Activated naive CD4-positive, alpha-beta T cell (primary cell): ENCODE measurements at places on chromosomes 1 and 21.
A peak's percentile ranks its signal among the peaks of the same experiment; 100 is the strongest.

DNA sequence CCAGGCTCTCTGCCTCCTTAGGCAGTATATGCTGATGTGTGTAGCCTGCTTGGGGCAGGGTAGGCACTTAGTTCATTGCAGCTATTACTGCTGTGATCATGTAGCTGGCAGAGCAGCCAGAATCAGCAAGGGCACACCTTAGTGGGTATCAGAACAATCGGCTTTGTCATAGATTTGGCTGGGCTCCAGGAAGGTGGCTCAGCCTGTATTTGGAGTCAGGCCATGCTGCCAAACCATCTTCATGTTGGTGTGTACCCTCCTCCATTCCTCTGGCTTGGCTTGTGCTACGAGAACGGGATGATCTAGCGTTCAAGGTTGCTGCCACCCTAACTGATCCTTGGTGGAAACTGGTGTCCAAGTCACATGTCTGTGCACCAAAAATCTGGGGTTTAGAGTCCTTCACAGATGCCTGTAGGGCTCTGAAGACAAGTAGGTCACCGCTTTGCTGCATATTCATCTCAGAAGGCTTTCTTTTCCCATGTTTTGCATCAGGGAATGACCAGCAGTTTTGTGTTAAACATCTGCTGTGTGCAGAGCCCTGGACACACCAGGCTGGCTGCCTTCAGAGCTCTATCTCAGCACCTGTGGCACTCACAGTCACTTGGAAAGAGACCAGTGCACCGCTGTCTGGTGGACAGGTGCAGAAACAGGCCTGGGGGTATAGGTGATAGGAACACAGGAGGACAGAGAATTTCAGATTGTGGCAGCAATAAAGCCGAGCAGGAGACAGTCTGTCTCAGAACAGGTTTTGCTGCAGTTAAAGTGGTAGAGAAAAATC is 23.7 kb downstream of the VANGL1 start:
- DNase-seq, result no peak

DNA sequence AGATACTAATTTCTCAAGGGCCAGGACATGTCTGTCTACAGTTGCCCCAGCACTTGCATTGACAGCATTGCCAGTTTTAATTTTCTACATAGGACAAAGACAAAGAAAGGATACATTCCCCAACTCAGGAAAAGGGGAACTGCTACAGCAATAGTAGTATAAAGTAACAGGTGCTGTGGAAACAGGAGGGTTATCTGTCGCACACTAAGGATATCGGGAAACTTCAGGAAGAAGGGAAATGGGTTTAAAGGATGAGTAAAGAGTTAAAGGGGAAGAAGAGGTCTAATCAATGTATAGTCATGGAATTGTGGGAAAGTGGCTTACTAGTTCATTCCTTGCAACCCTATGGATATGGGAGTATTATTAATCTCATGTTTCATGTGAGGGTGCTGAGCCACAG is 16.2 kb downstream of the SYNC start:
- no peak for DNase-seq

GRCh38 chr21:46286648-46287002 is 483 bp downstream of the YBEY start:
- no peak for DNase-seq

DNA sequence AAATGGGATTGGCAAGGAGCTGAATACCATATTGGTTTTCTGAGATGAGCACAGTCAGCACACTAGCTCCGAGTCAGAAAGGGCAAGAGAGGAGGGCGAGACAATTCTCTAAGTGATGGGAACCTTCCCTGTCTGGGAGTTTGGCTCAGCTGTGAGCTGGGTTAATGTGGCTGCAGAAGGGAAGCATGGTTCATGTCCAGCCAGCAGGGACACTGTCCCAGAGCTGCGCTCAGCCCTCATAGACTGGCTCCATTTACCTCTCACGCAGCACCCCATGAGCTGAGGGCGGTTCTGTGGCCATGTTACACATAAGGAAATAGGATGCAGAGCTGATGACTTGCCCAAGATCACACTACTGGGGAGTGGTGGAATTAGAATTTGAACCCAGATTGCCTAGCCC is 15.7 kb upstream of the CPT2 start:
- DNase-seq, result no peak

DNA sequence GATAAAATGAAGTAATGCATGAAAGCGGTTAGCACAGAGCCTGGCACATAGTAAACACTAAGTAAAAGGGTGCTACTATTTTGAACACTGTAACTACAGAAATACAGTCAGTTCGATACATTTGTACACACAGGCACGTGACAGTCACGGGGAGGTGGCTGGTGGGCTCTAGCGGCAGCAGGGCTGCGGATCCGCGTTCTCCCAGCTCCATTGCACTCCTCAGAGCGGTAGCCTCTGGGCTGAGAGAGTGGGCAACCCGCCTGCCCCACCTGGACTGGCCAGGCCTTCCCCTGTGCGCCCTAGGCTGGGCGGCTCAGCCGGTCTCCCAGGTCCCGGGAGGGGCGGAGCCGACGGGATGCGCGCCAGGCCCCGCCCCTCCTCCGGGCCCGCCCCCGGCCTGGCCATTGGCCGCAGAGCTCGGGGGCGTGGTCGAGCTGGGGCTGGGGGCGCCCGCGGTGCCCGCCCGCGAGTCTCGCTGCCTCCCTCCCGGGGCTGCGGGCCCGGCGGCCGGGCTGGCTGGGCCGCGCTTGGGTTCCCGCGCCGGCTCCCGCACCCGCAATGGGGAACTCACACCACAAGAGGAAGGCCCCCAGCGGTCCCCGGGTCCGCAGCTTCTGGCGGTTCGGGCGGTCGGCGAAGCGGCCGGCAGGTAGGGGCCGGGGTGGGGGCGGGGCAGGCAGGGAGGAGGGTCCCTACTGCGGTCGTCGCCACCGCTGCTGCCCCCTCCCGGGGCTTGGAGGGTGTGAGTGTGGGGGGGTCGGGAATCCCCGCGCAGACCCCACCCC is 51.2 kb upstream of the SYNC start:
- DNase-seq, result peak; percentile 18

GRCh38 chr1:21659099-21659923 is 9.8 kb downstream of the RAP1GAP start:
- peak; percentile 58 for DNase-seq

- no peak for DNase-seq
Observed at GRCh38 chr1:7693662-7694061, 77.4 kb upstream of the VAMP3 start.

DNA sequence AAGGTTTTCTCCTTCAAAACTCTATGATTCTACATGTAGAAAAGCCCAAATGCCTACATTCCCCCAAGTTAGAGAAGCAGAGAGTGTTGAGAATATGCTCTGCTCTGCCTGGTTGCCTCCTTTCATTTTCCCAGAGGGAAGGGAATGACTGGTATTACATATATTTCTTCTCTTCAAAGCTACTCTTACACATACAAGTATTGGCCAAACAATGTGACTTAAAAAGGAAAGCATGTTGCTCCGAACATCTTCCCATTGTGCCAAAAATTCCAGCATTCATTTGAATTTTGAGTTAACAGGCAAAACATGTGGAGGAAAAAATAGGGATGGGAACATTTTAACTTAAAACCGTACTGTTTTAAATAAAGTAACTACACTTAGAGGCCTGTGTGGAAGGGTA is 125.2 kb downstream of the COQ8A start:
- DNase-seq, result no peak

DNA sequence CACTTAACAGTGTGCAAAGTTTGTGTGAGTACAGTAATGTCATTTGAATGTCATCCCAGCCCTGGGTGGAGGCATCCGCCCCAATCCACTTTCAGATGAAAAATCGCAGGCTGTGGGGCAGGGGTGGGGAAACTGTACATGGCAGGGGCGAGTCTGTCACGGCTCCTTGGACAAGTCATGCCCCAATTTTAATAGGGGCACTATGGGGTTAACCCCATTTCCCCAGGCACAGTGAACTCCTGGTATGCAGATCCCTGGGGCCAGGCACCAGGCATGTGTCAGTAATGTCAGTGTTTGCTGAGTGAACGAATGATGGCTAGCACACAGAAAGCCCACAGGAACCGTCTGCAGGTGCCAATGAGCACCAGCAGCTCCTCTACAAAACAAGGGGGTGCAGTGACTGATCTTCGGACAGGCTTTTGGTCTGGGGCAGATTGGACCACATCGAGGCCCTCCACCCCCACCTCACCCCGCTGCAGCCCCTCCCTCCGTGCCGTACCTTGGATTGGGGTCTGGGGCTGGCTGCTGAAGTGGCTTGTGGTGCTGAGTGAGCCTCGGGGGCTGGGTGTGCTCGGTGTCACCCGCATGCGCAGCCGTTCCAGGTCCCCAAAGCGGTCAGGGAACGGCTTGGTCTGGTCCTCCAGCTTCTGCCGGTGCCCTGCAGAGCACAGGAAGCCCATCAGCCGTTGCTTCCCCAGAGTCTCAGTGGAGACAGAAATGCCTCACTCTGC is 23.2 kb downstream of the RUNX3 start:
- no peak for DNase-seq

- DNase-seq, result no peak
Observed at GRCh38 chr1:119987112-119987511, 82.3 kb downstream of the NOTCH2 start.

DNA sequence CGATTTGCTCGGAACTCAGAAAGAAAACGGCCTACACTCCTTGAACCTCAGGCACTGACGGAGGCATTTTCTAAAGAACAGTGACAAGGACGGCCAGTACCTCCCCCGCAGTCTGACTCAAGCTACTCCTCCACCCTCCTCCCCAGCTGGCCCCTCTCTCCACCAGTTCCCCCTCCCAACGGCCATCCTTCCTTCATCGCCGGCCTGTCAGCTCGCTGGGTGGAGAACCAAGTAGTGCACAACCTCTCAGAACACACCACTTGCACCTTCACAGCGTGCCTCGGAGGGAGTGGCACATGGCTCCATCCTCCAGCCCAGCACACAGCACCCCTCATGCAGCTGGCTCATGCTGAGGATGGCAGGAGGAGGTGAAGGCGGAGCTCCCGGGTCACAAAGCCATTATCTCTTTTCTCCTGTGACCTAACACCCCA is 58.8 kb downstream of the TOR1AIP2 start:
- no peak for DNase-seq

DNA sequence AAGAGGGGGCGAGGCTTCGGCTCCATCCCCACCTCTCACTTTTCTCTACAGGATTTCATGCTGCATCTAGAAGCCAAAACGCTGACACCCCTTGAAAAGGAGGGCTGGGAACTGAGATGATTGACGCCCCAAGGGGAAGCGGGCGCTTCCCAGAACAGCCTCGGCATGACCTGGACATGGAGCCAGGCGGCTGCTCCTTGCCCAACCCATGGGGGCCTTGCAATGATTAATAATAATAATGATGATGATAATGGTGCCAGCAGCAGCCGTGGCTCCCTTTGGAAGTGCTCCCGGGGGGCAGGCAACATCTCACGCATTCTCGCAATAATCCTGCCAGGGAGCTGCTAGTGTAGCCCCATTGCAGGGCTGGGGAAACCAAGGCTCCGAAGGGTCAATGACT is 78.2 kb downstream of the RAP1GAP start:
- DNase-seq, result no peak

- no peak for DNase-seq
Observed at GRCh38 chr1:242546441-242546840, 21.9 kb upstream of the PLD5 start.

DNA sequence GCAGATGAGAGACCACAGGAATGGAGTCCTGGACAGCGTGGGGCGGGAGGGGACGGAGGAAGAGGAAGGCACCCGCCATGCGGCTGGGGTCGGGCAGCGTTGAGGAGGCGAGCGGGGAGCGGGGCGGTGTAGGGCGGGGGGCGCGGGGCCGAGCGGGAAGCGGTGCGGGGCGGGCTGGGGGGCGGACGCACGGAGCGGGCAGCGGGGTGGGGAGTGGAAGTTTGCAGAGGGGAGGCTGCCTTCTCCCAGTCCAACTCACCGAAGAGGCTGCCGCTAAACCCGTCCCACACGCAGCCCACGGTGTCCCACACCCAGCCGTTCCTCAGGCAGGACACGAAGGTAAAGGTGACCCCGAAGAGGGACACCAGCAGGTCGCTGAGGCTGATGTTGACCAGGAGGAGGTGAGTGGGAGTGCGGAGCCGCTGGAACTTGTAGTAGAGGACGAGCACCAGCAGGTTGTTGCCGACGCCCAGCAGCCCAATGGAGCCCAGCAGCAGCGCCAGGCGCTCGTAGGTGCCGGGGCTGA is 483 bp downstream of the CHML start:
- DNase-seq, result no peak

- no peak for DNase-seq
Observed at GRCh38 chr1:88730995-88731394, 46.9 kb downstream of the PKN2 start.

- DNase-seq, result no peak
Observed at GRCh38 chr1:169802888-169803287, 8.2 kb upstream of the METTL18 start.

GRCh38 chr1:51734896-51735745 is 118.2 kb downstream of the OSBPL9 start:
- no peak for DNase-seq

- no peak for DNase-seq
Observed at GRCh38 chr1:86750530-86750929, 46.2 kb downstream of the SH3GLB1 start.

DNA sequence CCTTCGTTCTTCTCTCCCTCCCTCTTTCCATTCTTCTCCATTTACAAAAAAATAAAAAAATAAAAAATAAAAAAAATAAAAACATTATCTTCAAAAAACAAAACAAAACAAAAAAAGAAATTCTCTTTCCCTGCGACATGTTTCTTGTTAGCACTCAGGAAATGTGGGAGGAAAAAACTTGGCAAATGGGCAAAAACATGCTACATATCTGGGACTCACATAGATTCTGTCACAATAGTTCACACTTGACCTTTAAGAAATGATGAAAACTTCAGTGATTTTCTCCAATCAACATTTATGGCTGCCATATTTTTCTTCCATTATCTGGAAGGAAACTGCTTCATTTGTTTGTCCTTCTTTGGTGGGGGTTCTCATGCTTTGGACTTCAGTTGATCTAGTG is 109.3 kb downstream of the PRKAB2 start:
- no peak for DNase-seq

GRCh38 chr1:207993477-207994445 is 82.8 kb upstream of the CD34 start:
- DNase-seq, result no peak

GRCh38 chr1:117367046-117368025 is at the start of gene MAN1A2:
Gene MAN1A2 (plus strand): TSS chr1:117367449. CDS start chr1:117368184, 735 bp downstream.
- peak; percentile 60 for DNase-seq

GRCh38 chr1:44775930-44776729 is 790 bp downstream of the RPS8 start:
- no peak for DNase-seq

DNA sequence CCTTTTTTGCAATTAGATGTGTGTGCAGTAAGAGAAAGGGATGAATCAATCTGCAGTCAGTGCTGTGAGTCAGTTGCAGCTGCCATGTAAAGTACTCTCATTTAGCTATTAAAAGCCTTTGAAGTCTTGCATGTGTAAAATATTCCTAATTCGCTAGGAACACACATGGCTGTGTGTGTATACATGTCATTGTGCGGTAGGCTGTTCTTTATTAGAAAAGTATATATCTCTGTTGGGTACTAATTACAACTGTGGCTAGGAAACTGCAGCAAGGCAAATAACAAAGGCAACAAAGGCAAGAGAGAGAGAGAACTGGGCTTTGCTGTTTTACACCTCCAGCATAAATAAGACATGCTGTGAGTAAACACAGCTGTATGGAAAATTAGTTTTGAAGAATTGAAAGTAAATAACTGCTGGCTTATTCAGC is 41.7 kb downstream of the EPB41 start:
- no peak for DNase-seq

- no peak for DNase-seq
Observed at GRCh38 chr1:63108206-63108605, 214.2 kb upstream of the FOXD3 start.

- DNase-seq, result no peak
Observed at GRCh38 chr21:34132926-34133325, 59.5 kb downstream of the MRPS6 start.
